T-helper 1 cell treated with Interleukin-12 subunit alpha and Interleukin-12 subunit beta and Interleukin-4 antibody, amounts not matched to agents 30 ng/mL and 1 ng/mL, for 36 hours (primary cell): ENCODE measurements at places on chromosomes 4 and X. TPM values are rescaled to one million over a fixed set of nuclear protein-coding genes. Genes with fewer than 3 reads are reported as not detected.

DMRTC1 gene
- total RNA-seq: not detected in 2 replicates

ZXDA gene
- total RNA-seq: 4.4 and 4.8 TPM in 2 replicates

CT47A7 gene
- total RNA-seq: not detected in 2 replicates

CAPN6 gene
- total RNA-seq: not detected in 2 replicates

QRFPR gene
- total RNA-seq: not detected in 2 replicates

TLR10 gene
- total RNA-seq: 0.20 and 0.37 TPM in 2 replicates

CRMP1 gene
- total RNA-seq: 0.54 and 1.0 TPM in 2 replicates

MAGEB1 gene
- total RNA-seq: not detected in 2 replicates

CXCL11 gene
- 0.12 and 0.46 TPM in 2 replicates for total RNA-seq

GYG2 gene
- total RNA-seq: not detected in 2 replicates

INPP4B gene
- 23.7 and 27.0 TPM in 2 replicates for total RNA-seq

PUDP gene
- 17.2 and 17.5 TPM in 2 replicates for total RNA-seq

FAT1 gene
- 0.17 and 0.29 TPM in 2 replicates for total RNA-seq

PSMD10 gene
- 28.4 and 32.1 TPM in 2 replicates for total RNA-seq

XK gene
- 0.15 and 0.20 TPM in 2 replicates for total RNA-seq

KCTD8 gene
- not detected in 2 replicates for total RNA-seq

ZMAT1 gene
- total RNA-seq: 1.6 and 1.9 TPM in 2 replicates

NDUFB11 gene
- total RNA-seq: 89.1 and 99.4 TPM in 2 replicates

THOC2 gene
- total RNA-seq: 78.8 and 79.3 TPM in 2 replicates

CTAG1B gene
- total RNA-seq: not detected in 2 replicates

ATP1B4 gene
- total RNA-seq: not detected in 2 replicates

PAGE2 gene
- total RNA-seq: not detected in 2 replicates

CDS1 gene
- 0.05 TPM in 2 replicates for total RNA-seq

SPANXB1 gene
- total RNA-seq: not detected in 2 replicates

TMEM150C gene
- total RNA-seq: not detected in 2 replicates

GAGE12J gene
- total RNA-seq: not detected in 2 replicates

MAGEA12 gene
- total RNA-seq: not detected in 2 replicates

HPRT1 gene
- total RNA-seq: 71.7 and 75.0 TPM in 2 replicates

PRRG1 gene
- not detected in 2 replicates for total RNA-seq

REPS2 gene
- not detected in 2 replicates for total RNA-seq

P2RY4 gene
- total RNA-seq: 0.34 TPM in 1 of 2 replicates, not detected in the other

SLC6A14 gene
- not detected in 2 replicates for total RNA-seq

HSD17B13 gene
- total RNA-seq: 0.15 and 0.22 TPM in 2 replicates

ART3 gene
- not detected in 2 replicates for total RNA-seq

SLC34A2 gene
- total RNA-seq: not detected in 2 replicates

TLR6 gene
- total RNA-seq: 6.7 and 7.6 TPM in 2 replicates

CENPE gene
- total RNA-seq: 35.3 and 40.5 TPM in 2 replicates

CCKAR gene
- total RNA-seq: not detected in 2 replicates

YY2 gene
- total RNA-seq: 2.4 TPM in 2 replicates

TCEANC gene
- total RNA-seq: 10.7 and 11.1 TPM in 2 replicates

PPP2R2C gene
- not detected in 2 replicates for total RNA-seq

PCDH7 gene
- not detected in 2 replicates for total RNA-seq

UCP1 gene
- not detected in 2 replicates for total RNA-seq

FGF2 gene
- total RNA-seq: 0.96 and 1.4 TPM in 2 replicates

RAI2 gene
- total RNA-seq: 0.12 TPM in 1 of 2 replicates, not detected in the other

MAGEA8 gene
- total RNA-seq: not detected in 2 replicates

KIAA1210 gene
- not detected in 2 replicates for total RNA-seq
